SK-N-DZ (cell line): ENCODE measurements at places on chromosomes 1 and 21.
A peak's percentile ranks its signal among the peaks of the same experiment; 100 is the strongest.

DNA sequence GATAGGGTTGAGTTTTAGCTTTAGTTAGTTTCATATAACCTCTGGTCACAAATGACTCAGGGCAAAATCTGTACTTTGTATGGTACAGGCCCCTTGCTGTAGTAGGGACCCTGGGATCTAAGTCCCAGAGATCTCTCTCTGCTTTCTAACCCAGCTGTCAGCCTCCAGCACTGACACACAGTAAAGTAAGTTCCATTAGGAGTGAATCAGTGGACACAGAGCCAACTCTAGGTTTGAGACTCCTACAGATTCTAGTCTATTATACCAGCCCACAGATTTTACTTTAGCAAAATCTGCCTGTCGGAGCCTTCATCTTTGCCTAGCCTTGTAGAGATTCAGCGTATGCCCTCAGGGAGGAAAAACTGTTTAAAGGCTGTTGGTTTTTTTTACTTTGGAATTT lies 52.5 kb downstream of the ANGPTL1 start:
- no peak for DNase-seq

DNA sequence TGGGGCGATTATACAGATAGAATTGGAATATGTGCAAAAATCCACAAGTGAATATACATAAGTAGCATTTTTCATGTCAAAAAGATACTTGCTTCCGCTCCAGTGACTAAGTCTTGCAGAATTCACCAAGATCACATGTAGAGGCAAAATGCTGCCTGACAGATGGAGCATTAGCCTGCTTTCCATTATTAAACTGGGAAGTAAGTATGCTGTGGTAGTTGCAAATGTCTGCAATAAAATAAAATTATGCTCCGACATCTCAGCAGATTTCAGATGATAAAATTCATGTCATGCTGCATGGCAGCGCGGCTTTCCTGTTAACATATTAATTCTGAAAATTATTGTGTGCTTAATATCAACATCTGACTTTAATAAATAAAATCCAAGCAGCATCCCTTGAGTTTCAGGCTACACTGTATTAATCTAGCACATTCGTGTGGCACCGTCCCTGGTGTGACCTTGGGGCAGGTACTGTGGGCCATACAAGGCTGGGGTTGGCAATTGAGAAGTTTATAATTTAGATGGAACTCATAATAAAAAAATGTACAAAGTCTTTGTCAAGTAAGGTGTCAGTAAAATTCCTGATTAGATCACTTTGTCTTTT lies 366.4 kb upstream of the ZP4 start:
- no peak for DNase-seq

- no peak for DNase-seq
Measured at GRCh38 chr1:220761688-220762427, 13.7 kb downstream of the MTARC2 start.

DNA sequence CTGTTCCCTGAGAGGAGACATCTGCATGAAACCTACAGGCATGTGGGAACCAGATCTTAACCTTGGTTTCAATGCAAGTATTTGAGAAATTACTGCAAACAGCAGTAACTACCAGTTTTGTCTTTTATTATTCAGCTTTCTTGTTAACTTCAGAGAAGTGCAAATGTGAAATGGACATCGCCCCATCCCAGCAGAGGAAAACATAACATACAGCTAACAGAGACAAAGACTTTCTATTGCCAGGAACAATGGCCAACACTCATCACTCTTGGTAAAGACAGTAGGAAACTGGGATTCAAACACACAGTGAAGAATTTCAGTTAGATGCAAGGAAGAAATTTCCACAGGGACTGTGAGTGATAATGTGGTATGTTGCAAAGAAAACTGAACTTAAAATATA lies 115.1 kb downstream of the SLC30A10 start:
- DNase-seq: no peak

- DNase-seq: peak; percentile 92
Measured at GRCh38 chr1:203326830-203327683, 21.7 kb downstream of the BTG2 start.

DNA sequence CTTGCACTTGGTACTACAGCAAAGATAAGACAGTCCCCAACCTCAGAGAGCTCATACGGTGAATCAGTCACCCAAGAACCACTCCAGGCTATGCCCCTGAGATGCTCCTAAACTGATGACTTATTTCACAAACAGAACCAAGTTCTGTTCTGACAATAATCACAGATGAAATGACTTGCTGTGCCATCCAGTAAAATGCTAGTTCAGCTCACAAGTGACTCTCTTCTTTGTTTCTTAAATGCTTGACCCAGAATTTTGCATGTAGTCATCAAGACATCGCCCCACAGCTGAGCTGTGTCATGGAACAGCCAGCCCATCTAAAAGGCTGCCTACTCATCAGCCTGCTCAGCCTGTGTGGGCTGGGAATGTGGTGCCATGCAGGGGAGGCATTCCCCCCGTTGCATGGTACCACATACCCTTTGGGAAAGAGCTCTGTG lies 6.1 kb upstream of the SLC19A2 start:
- DNase-seq: no peak

- no peak for DNase-seq
Measured at GRCh38 chr1:204419064-204419403, 7.4 kb upstream of the PPP1R15B start.

DNA sequence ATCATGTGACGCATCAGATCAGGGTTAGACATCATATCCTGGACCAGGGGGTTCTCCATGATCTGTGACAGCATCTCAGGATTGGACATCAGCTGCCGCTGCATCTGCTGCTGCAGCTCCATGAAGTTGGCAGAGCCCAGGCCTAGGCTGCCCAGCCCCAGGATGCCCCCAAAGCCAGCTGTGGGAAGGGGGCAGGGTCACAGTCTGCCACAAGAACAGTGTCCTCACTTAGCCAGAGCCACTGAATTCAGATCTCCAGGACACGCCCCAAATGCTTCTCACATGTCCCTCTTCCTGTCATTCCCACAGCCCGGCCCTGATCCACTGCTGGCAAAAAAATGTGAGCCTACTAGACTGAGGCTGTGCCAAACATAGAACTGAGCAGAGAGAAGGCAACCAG lies 3.2 kb downstream of the UBQLN4 start:
- no peak for DNase-seq

GRCh38 chr1:12499539-12500240 lies 118.3 kb downstream of the DHRS3 start:
- no peak for DNase-seq

- DNase-seq: no peak
Measured at GRCh38 chr1:40439247-40439646, 11.0 kb upstream of the ZFP69B start.

GRCh38 chr1:1988061-1988945 lies 15.3 kb downstream of the CFAP74 start:
- DNase-seq: no peak

- DNase-seq: no peak
Measured at GRCh38 chr1:19612530-19612929, 31.6 kb upstream of the NBL1 start.

DNA sequence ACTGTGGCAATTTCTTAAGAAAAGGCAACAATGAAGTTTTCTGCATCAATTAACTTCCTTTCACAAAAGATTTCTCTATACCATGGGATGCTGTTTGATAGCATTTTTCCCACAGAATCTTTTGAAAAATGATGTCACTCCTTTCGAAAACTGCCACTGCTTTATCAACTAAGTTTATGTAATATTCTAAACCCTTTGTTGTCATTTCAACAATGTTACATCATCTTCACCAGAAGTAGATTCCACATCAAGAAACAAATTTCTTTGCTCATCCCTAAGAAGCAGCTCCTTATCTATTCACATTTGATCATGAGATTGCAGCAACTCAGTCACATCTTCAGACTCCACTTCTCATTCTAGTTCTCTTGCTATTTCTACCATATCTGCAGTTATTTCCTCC lies 116.1 kb upstream of the KCND3 start:
- DNase-seq: no peak

GRCh38 chr21:44897326-44898010 lies 23.2 kb downstream of the ITGB2 start:
- no peak for DNase-seq

DNA sequence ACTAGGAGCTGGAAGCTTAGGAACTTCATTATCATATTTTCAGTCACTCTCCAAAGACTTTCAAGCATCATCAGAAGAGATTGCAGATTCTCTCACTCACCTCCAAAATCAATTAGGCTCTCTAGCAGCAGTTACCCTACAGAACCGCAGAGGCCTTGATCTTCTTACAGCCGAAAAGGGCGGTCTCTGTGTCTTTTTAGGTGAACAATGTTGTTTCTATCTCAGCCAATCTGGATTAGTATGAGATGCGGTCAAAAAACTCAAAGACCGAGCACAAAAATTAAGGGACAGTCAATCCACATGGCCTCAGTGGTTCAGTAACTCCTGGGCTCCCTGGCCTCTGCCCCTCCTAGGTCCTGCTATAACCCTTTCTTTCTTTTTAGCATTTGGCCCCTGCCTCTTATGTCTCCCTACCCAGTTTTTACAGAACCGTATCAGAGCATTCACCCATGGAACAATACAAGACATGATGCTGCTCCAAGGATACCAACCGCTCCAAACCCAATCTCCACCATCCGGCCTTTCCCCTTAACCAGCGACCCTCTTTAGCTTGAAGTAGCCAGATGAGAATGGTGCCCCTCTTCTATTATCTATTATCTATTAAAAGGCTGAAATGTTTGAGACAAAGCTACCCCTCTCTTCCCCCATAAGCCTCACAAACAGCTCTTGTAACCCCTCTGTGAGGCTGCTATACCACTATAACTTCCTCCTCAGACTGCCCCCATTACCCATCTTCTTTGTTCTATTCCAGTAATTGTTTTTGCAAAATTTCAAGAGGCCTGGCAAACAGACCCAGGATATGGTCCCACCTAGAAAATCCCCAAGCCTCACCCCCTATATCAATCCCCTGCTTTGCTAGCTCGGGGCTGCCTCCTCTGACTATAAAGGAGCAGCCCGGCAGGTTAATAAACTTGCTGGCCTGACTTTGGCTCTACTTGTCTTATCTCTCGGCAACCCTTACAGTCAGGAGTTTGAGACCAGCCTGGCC lies 18.7 kb upstream of the CA6 start:
- DNase-seq: no peak

- no peak for DNase-seq
Measured at GRCh38 chr1:169925505-169926482, 32.1 kb upstream of the SCYL3 start.

DNA sequence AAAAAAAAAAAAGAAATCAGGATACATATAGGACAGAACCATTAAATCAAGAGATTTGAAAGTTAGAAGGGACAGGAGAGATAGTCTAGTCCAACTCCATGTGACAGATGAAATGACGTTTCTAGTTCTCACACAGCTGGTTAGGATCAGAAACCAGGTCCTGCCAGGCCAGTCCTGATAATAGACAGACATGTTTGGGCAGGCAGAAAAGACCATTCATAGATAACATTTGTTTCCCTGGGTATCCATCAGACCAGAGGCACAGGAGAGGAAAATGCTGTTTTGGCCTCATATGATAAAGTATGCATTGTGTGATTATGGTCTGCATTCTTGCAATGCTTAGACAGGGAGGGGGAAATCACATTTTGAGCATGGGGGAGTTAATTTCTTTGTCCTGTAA lies 29.3 kb downstream of the ZBTB8B start:
- peak; percentile 70 for DNase-seq

DNA sequence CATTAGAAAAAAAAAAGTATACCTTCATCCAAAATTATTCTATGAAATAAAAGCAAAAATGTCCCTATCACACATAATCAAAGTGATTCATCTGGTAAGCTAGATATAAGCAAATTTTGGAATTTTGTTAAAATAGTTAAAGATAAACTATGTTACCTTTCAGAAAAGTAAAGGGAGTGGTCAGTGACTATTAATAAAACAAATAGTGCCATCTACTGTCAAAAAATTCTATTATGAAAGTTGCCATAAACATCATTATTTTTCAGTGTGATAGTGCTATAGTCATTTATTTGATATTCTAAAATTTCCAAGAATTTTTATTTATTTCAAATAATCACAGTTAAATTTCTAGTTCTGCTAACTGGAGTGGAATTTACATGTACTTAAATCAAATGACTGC lies 803.7 kb downstream of the KCNT2 start:
- no peak for DNase-seq

GRCh38 chr21:38136201-38136600 lies 120.6 kb upstream of the KCNJ15 start:
- no peak for DNase-seq

- no peak for DNase-seq
Measured at GRCh38 chr1:89913353-89914095, 81.4 kb upstream of the ZNF326 start.

GRCh38 chr1:69401879-69402278 lies 165.8 kb upstream of the LRRC7 start:
- DNase-seq: no peak

DNA sequence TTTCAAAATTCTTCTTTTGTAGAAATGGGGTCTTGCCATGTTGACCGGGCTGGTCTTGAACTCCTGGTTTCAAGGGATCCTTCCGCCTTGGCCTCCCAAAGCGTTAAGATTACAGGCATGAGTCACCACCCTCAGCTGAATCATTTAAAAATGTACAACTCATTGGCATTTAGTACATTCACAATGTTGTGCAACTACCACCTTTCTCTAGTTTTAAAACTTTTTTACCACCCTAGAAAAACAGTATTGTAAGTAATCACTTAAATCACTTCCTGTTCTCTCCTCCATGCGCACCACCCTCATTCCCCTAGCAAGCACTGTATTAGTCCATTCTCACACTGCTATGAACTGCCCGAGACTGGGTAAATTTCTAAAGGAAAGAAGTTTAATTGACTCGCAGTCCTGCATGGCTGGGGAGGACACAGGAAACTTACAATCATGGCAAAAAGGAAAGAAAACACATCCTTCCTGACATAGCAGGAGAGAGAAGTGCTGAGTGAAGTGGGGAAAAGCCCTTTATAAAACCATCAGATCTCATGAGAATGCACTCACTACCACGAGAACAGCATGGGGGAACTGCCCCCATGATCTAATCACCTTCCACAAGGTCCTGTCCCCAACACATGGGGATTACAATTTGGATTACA lies 14.4 kb upstream of the THEM5 start:
- DNase-seq: no peak

- DNase-seq: no peak
Measured at GRCh38 chr1:8563944-8564537, 246.1 kb downstream of the SLC45A1 start.

DNA sequence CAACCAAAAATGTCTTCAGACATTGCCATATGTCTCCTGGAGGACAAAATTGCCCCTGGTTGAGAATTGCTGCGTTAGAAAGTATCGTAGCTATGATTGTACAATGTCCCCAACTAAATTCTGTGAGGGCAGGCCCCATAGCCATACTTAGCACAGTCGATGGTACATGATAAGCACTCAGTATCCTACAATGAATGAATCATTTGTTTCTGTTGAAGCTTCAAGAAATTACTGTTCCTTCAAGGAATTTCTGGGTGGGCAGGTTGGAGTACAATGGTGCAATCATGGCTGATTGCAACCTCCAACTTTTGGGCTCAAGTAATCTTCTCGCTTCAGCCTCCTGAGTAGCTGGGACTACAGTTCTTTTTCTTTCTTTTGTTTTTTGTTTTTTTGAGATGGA lies 4.7 kb downstream of the CAP1 start:
- no peak for DNase-seq

GRCh38 chr1:111911061-111911460 lies 78.4 kb downstream of the KCND3 start:
- no peak for DNase-seq

DNA sequence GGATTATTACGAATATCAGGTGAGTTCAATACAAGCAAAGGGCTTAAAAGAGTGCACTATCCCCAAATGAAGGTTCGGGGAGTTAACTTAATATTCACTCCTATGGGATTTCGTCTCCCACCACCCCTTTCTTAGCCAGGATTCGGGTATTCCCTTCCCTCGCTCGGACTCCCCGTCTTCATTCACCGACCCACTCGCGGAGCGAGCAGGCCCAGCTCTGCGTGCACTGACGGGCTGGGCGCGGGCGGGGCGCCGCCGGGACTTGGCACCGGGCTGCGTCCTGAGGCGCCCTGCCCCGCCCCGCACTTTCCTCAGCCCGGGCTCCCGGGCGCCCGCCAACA lies 7.7 kb upstream of the MPZL1 start:
- DNase-seq: no peak
